ENCODE measurements at places on chromosomes 3 and 15.

DNA sequence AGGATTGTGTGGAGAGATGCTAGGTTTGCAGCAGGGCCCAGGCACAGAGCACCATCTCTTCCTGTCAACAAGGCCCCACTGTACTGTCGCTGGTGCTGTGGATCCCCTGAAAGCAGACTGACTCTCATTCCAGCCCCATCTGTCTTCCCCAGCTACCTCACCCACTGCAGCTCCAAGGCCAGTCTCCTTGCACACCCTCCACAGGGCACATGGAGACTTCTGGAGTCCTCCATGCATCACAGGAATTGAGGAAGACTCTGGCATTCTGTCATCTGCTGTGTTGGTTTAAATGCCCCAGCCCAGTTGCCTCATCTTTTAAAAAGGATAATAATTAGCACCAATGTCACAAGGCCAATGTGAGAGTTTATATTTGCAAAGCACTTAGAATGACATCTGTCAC lies 301.2 kb downstream of the RPLP1 start:
- DNase-seq = no peak

- DNase-seq = no peak
Measured at GRCh38 chr3:123154020-123154985, 47.4 kb upstream of the SEC22A start.

DNA sequence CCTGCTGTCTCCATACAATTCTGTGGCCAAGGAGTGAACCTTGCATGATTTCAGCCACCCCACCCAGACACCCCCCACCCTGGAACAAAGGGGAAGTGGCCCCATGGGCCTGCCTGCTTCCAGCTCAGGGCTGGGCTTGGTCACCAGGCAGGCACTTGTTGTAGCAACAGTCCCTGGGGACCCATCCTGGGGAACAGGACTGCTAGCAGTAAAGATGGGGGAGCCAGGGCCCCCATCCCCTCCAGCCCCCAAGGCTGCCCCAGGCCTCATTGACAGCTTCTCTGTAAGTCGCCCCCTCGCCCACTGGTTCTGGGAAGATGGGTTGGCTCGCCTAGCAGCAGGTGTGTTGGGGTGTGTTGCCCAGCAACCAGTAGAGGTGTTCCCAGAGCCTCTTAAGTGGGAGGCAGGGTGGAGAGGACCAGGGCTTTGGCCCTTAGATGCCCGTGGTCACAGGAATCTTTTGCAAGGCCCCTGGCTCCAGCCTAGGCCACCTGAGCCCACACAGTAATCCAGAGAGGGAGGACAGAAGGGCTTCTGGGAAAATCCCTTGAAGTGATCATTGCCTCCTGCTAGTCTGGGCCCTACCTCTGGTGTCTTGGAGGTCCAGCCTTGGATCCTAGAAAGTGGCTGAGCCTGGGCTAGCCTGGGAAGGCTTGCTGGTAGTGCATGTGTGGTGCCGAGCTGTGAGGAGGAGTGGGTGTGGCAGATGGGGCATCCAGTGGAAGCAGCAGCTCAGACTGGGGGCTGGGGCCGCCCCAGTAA lies 48.9 kb downstream of the CYP11A1 start:
- DNase-seq = no peak

- DNase-seq = no peak
Measured at GRCh38 chr3:35677797-35678196, 38.5 kb downstream of the ARPP21 start.

- no peak for DNase-seq
Measured at GRCh38 chr3:190346541-190346940, 24.3 kb upstream of the CLDN1 start.

GRCh38 chr3:152879130-152879789 lies 44.3 kb downstream of the P2RY1 start:
- DNase-seq = no peak

GRCh38 chr15:99485153-99485961 lies 80.4 kb upstream of the MEF2A start:
- DNase-seq = no peak

DNA sequence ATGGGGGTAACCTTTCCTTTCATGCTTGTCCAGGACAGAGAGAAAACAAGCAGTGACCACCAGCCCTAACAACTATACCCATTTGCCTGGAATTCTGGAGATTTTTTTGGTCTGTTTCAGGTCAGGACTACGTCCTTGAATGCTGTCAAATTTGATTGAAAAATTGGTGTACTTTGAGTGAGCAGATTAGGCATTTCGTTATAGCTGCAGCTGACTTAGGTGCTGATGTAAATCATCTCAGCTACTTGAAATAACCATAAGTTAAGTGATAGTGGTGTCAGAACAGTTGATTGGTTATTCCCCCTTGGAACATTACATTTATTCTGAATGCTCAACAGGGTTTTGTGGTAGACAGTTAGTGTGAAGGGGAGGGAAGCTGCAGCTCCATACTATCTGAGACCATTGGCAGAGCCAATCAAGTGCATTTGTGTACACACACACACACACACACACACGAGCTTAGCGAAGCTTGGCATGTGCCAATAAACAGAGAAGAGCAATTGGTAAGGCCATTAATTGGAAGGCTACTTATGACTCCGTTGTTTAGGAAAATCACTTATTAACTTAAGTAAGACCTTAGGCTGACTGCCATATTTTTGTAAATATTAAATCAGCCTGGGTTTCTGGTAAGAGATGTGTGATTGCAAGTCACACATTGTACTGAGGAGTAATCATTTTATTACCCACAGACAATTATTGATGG lies 447.8 kb downstream of the MFSD1 start:
- no peak for DNase-seq

DNA sequence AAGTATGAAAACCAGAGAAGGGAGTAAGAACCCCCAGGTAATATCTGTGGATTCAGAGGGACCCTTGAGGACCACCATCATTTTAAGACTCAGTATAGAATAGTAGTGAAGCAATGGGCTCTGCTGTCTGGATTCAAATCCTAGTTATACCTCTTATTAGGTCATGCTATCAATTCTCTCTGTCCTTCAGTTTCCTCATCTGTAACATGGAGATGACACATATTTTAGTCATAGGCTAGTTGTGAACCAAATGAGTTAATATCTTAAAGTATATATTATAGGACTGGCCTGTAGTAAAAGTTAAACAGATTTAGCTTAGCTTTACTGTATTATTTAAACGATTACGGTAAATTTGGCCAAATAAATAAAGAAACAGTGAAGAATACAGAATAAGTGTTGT lies 177.3 kb upstream of the GOLIM4 start:
- DNase-seq = no peak

GRCh38 chr3:169992781-169993180 lies 26.2 kb downstream of the SEC62 start:
- DNase-seq = no peak

DNA sequence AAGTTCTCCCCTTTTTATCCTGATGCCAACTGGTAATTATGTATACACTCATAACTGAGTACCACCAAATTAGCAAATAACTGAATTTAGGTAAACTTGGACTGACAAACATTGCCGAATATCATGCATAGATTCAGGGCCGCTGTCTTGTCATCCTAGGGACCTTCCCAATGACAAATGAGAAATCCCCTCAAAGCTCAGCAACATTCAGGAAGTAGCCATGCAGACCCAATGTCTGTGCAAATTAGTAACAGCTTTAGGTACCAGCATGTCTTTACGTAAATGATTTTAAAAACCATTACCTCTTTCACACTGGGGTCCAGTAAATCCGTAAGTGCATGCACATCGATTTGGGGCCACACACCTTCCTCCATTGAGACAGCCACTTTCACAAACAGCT lies 49.5 kb downstream of the FBN1 start:
- no peak for DNase-seq

DNA sequence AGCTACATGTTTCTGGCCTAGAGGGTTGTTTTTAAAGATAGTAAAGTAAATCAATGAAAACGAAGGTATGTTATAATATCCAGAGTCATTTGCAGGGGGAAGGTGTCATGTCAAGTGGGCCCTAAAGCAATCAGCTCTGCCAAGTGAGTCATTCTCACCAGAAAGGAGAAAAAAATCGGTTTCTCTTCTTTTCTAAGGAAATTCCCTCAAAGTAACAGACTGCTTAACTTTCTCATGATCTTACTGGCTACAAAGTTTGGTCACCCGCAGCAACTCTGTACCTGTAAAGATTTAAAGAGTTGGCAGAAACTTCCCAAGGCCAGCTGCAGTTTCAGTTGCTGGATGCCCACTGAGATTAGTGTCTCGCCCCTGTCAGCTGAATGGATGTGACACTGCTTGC lies 5.5 kb upstream of the FSIP1 start:
- no peak for DNase-seq

DNA sequence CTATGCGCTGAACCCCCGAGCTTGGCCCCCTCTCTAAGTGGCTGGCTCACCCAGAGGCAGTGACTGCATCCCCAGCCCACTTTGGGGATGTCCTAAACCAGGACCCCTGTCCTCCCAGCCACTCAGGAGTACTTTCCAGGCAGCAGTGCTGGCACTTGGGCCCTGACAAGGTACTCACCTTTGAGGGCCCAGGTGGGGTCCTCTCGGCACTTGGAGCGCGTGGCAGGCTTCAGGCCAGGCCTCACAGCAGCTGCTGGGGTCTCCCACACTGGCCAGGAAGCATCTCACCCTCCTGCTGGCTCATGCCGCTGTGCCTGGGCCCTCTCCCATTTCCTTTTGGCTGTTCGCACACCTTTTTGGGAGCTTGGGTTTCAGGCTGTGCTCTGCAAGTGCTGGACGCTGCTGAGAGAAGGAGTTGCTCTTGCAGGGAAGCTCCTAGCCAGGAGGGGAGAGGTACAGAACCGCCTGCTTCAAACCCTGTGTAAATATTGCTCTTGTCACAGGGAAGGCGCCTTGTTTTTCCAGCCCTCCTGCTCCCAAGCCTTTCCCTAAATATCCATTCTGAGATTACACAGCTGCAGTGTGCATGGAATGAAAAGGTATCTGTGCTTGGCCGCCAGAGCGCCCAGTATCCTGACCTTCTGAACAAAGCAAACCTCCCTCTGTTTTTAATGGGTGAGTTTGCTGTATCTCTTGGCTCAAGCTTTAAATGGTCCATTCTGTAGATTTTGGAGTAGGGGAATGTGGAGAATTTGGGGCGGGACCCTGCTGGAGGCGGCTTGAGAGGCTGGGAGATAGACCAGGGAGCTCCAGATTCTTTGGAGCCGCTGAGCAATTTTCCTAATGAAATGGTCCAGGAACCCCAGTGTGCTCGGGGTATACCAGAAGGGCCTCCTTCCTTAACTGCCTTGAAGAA lies 45.6 kb downstream of the DNASE1L3 start:
- no peak for DNase-seq

GRCh38 chr15:67465196-67465952 lies 55.6 kb upstream of the C15orf61 start:
- no peak for DNase-seq

DNA sequence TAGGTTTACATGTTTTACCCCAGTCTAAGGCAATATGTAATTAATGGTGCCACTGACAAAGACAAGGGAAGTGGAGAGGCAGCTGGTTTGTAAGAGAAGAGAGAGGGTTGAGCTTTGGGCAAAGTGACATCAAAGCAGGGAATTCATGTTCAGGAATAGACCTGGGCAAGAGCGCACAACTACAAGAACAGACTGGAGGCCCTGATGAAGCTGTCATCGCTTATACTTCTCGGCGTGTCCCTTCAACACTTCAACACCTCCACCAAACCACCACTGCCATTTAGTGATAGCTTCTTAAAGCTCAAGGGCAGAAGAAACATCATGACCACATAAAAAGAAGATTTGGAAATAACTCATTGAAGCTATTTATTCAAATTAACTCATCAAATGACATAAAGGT lies 19.6 kb upstream of the KNG1 start:
- no peak for DNase-seq

- no peak for DNase-seq
Measured at GRCh38 chr15:92095693-92096092, 242.2 kb downstream of the SLCO3A1 start.

DNA sequence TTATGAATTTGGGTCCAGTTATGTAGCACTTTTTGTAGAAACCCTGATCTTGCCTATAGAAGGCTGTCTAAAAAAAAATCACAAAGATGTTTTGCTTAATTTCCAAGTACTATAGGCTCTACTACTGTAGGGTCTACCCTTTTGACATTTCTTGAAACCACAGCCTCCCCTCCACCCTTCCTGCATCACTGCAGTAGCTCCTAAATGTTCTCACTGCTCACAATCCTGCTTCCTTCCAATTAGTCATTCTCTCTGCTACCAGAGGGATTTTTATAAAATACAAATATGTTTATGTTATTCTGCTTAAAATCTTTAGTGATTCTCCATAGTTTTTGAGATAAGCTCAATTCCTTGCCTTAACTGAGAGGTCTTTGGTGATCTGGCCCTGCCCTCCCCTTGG lies 114.0 kb downstream of the CYP19A1 start:
- DNase-seq = no peak

GRCh38 chr3:30753766-30754165 lies 140.7 kb downstream of the GADL1 start:
- no peak for DNase-seq

DNA sequence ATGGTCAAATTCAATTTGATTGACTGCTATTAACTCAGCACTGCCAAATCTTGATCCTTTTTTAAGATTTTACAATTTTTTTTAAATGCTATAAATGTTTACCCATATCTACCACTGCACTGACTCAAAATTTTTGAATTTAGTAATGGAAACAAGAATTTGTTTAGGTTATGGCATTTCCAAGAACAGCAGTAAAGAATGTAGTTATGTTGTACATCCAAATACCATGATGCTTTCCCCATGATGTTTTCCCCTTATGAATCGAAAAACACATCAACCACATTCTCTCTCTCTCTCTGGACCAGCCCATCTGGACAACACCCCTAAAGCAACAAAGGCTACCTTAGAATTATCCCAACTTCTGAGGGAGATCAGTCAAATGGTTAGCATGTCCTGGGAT lies 14.2 kb downstream of the CHRM5 start:
- no peak for DNase-seq

DNA sequence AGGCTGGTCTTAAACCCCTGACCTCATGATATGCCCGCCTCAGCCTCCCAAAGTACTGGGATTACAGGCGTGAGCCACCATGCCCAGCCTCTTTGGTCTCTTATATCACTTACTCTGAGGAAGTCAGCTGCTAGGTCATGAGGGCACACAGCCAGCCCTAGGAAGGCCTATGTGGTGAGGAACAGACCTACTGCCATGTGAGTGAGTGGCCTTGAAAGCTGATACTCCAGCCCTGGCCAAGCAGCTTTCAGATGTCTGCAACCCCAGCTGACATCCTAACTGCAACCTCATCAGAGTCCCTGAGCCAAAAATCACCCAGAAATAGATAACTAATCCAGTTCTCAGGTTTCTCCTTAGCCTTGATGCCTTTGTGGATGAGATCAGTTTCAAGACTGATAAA lies 224.3 kb downstream of the EDEM1 start:
- no peak for DNase-seq

- DNase-seq = no peak
Measured at GRCh38 chr15:78909791-78910228, 35.0 kb downstream of the CTSH start.
